RPMI8226 (cell line): ENCODE measurements at places on chromosomes 3 and 15.

DNA sequence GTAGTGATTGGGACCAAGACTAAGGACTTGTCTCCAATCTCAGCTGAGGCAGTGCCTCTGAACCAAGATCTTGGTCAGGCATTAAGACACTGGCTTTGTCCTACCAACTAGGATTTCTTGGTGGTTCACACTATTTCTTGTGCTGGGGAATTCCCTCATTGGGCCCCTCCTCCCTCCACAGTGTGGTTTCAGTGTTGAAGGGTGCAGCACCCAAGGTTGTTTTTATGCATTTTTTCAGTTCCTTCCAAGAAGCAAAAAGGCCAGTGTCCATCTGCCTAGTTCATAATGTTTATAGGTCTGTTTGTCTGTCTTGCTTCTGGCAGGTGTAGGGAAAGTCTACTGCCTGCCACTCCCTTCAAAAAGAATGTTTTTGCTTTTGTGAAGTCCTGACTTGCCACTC is 10.6 kb upstream of the ITPKA start:
- peak; percentile 42 for DNase-seq

GRCh38 chr15:57738734-57739237 is 32.3 kb downstream of the POLR2M start:
- no peak for DNase-seq

DNA sequence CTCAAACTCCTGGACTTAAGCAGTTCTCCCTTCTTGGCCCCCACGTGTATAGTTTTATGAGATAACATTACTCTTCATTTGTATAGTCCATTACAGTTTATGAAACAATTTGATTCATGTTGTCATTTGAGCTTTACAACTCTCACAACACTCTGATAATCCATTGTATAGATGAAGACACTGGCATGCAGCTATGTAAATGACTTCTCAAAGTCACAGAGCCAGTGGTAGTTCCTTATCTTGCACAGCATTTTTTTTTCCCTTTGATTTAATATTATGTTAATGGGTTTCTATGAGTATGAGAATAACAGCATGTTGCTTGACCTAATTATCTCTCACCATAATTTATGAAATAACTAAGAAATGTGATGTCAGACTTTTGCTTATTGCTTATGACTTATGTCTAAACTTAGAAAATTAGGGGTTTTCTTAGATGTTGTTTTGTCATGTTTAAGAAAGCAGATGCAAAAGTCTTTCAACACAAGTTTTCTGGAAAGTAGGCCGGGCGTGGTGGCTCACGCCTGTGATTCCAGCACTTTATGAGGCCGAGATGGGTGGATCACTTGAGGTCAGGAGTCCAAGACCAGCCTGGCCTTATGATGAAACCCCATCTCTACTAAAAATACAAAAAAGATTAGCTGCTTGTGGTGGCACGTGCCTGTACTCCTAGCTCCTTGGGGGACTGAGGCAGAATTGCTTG is 13.3 kb downstream of the VPS8 start:
- DNase-seq = no peak

DNA sequence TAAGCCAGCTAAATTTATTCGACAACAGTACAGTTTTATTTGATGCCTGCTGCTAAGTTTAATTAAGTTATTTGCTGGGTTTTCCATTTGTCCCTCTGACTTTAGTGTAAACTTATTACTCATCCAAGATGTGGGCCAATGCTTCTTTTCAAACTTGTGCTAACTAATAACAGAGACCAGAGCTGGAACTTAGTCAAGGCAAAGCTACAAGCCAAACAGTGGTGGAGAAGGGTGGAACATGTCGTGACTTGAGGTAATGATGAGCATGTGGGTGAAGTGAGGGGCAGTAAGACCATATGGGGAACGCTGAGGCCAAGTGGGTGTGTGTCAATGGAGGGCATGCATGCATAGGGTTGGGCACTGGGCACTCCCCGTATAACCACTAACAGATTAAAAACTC is 63.9 kb downstream of the NMD3 start:
- no peak for DNase-seq

GRCh38 chr15:94029495-94029894 is 201.9 kb upstream of the MCTP2 start:
- DNase-seq = no peak

DNA sequence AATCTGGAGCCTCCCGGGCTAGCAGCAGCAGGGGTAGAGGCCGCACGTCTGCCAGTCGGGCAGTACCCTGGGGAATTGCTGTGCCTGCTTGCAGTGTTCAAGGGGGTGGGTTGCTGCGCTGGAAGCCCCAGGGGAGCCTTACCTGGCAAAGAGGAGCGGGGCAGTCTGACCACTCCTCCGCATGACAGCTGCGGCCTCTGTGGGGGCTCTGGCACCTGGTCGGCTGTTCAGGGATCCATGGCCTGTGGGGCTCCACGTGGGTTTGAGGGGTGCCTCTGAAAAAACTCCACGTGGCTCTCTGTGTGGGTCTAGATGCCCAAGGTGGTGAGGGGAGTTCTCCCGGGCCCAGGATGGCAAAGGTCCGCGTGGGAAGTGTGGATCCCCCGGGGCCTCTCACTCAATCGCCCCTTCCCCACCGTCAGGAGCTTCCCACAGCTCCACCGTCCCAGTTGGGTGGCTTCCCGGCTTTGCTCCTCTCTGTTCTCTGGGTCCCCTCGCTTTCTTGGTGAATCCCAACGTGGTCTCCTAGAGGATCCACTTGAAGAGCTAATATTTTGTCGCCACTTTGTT is 184.5 kb downstream of the EFHB start:
- no peak for DNase-seq

DNA sequence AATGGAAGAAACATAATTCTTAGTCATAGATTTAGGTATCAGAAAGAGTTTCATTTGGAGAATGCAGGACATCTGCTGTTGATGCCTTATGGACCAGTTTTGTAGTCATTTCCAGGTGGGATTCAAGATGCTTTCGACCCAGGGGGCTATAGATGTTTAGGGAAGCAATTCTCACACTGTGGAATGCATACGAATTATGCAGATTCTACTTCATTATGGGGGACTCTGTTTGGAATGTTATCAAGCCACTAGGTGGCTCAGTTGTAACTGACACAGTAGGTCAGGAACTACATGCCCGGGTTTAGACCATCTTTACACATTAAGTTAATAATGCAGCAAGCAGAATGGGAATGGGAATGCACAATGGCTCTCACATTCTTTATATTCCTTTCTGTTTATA is 1359.8 kb downstream of the ZPLD1 start:
- no peak for DNase-seq

- DNase-seq = no peak
Observed at GRCh38 chr15:45456212-45457106, 66.1 kb downstream of the SLC30A4 start.

DNA sequence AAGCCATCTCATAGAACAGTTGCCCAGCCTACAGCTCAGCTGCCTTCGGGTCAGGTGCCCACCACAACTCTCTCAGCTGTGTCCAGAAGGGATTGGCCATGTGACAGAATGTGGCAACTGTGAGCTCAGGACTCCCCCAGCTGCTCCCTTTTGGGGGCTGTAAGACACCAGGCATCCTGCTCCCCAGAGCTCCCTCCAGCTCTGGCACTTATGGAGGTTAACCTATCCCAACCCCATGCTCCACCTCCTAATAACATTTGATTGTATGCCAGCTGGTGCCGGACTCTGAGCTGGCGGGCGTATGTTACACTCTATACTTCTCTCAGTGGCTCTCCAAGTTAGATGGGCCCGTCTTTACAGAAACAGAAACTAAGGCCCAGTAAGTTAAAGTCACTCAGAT is 222.8 kb downstream of the FAM43A start:
- no peak for DNase-seq

DNA sequence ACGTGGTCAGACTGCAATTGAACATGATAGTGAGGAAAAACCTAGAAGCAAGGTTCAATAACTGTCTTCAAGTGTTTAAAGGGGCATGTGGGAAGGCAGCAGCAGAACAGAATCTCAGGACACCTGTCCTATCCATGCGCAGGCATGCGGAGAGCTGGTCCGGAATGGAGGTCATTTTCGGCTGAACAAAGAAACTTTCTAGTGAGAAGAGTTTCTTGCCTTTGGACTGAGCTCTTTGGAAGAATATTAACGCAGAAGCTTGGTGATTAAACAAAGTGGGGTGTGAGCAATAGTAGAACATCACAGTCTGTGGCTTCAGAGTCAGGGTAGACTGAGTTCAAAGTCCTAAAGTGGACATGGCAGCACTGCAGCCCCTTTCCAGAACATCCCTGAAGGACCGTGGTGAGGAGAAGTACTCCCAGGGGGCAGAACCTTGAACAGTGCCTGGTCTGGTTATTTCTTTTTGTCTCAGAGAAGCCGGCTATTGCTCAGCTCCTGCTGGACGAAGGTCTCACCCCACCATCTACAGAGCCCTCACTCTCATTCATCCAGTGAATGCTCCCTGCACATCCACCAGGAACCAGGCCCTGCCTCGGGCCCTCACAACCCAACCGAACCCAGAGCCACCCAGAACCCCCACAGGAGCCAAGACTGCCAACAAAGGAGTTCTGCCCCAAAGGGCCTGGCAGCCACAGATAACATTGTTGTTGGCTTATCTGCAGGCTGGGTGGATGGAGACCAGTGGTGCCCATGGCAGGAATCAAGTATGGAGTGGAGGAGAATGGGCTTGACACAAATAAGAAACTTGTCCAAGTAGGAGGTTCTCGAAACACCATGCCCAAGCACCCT is 2.8 kb upstream of the SSUH2 start:
- no peak for DNase-seq

DNA sequence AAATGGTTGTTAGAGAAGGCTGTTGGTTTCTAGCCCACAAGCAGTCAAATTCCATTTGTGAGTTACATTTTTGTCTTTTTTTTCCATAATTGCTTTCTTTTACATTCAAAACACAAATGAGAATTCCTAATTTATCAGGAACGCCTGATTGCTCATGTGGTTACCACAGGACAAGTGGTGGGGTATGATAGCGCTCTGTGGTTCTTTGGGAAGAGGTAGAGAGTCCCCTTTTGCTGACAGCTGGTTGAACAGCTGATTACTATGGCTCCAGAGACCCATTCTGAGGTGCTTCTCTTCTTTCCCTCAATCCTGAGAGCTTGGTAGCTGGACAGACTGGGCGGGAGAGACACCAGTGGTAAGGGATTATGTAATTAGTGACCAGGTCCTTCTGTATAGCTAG is 24.4 kb downstream of the CNOT10 start:
- no peak for DNase-seq

DNA sequence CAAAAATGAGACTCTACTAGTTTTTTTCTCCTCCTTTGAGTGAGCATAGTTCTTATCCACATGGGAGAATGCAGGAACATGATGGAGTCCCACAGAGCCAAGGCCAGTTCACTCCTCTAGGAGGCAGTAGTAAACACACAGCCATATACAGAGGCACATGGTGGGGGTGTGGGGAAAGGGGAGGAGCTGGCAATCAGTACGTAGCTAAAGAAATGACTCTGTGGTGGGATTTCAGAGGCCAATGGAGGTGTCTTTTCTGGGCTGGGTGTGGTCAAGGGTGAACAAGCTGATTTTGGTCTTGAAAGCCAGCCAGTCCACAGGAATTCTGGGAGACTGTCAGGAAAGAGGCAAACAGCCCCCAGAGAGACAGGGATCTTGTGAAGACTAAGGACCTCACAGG is 6.6 kb upstream of the RAB11A start:
- DNase-seq = peak; percentile 71

DNA sequence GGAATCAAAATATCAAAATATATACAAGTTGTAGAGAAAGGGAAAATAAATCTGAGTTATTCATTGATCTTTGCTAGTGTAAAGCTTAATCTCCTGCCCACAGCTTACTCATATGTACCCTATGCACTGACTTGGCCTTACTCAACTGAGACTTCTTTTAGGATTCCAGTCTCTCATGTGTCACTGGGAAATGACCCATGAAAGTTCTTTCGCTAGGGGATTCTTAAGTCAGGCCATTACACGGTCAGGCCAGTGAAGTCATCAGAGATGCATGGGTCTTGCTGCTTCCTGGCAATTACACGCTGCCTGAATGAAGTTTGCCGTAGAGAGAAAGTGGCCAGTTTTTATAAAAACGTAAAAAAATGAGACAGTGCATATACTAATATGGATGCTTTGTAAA is 20.7 kb upstream of the LPP start:
- no peak for DNase-seq

DNA sequence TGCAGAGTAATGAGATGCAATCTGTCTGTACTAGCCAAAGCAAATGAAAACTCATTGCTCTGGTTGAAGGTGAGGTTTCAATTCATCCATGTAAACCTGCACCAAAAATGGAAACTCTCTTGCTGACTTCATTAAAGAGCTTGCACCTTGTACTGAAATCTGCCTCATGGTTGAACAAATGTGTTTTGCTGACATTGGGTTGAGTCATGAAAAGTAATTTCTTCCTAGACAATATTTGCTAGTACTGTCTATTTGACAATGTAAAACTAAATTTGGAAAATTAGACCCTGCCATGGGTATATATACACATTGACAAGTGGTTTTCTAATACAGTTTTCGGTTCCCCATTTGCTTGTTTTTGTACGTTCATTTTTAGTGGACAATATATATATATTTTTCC is 33.3 kb downstream of the RYR3 start:
- peak; percentile 57 for DNase-seq

DNA sequence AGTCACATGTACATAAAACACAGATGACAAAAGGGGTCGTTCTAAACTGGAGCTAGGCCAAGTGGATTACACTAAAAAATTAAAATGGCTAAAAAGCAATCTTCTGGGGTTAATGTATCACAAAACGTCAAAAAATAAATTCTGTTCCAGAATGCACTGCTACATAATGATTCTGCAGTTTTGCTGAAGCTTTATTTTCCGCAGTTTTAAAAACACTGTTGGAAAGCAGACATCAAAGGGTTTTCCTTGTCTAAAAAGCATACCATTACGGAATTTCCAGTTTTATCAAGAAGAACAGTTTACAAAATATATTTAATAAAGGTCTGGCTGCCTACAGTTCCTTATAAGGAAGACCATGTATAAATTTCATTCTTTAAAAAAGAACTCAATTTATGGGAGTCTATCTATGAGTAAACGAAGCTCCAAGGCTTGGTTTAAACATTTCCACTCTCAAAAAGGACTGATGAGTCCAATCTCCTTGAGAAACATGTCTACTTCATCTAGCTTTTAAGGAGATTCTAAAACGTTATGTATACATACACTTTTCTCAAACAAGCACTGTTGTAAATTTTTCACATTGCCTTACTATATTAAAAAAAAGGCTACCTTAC is 1.3 kb downstream of the DMXL2 start:
- no peak for DNase-seq

DNA sequence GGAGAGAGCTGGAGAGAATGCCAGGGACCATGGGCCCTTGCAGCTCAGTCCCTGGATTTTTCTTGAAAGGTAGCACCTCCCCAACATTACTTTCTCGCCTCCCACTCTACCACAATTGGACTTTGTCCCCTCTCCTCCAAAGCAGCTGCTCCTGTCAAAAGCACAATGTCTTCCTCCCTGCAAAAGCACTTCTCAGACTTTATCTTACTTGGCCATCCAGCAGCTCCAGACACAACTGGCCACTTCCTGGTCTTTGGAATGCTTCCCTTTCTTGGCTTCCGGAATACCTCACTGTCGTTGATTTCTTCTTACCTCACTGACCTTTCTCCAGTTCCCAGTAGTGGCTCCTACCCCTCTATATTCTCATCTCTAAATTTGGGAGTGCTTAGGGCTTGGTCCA is 134.6 kb upstream of the PROK2 start:
- no peak for DNase-seq
